CD4-positive, alpha-beta T cell treated with Interleukin-6 for 4 hours (primary cell): ENCODE measurements at places on chromosomes 7 and 10.
A peak's percentile ranks its signal among the peaks of the same experiment; 100 is the strongest.

DNA sequence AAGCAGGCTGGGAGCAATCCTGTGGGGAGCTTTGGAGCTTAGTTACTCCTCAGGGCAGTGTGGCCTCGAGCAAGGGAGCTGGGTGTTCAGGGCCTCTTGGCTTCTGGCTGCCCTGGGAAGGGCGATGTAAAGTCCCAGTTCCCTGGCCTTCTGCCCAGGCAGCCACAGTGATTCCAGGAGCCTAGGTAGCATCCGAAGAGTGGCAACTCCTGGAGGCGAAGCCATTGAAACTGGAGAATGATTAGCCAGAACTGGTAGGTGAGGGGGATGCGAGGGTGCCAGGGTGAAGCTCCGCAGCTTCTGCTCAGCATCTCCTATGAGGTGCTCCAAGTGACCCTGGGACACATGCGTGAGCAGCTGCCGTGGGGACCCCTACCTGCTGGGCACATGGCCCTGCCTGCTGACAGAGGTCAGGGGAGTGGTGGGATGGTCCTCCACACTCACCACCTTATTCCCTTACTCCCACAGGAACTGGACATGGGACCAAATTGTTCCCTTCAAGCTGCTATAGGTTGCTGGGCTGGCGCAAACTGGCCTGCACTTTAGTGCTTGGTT, 7.8 kb upstream of the GDF2 start:
- no peak for DNase-seq

- DNase-seq = no peak
These were observed 30.8 kb downstream of the GRID1 start for GRCh38 chr10:86335831-86336230.

DNA sequence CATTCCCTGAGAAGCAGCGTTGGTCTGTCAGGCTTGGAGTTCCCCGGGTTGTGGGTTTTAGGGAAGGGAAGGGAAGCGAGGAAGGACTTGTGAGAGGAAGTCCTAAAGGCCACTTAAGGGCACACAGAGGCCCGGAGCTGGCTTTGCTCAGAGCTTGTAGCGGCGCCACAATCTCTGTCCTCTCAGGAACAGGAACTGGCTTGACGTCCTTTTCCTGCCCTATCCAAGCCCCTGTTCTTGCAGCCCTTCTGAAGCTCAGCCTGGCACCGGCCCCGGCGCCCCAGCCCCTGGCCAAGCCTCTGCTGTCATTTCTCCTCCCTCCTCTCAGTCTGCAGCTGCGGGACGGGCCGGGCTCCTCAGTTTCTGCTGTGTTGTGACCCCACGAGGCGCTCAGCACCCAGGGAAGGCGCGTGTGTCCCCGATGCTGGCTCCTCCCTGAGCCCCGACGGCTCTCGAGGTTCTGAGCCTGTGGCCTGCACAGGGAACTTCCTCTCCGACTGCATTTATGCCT, at the start of gene GIMAP8:
GIMAP8 (plus strand) TSS at position 140 of the 511 bp plus-strand sequence. CDS start 16,069 bp downstream, outside the sequence.
- peak; percentile 82 for DNase-seq

DNA sequence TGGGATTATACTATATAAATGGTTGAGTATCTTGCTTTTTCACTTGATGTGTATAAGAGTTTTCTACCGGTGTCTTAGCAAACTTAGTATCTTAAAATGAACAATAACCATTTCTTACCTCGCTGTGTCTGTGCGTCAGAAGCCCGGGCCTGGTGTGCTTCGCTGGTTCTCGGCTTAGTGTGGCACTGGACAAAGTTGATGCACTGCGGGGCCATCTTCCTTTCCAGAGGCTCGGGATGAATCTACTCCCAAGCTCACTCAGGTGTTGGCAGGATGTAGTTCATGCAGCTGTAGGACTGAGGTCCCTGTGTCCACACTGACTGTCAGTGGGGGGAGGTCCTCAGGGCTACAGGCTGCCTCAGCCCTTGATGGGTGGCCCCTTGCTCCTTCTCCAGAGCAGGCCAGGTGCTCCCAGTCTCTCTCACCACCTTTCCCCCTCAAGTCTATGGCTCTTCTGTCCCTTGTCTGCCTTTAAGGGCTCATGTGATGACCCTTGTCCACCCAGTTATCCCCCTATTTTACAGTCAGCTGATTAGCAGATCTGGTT, 227.8 kb downstream of the GLRX3 start:
- DNase-seq = no peak

DNA sequence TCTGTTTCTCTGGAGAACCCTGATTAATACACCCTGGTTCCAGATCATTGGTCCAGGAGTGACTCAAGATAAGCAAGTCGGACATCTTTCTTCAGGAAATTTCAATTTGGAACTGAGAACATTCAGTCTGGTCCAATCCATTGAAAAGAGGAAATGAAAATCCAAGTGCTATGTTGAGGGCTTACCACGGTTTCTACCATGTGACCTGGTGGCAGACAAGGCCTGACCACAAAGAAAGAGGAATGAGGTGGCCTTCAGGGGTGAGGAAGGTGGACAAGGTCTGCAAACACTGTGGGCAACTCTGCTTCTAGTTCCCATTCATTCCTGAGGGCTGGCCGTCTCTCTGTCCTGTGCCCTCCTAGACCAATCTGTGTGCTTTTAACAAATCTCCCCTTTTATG, 149.2 kb upstream of the GHITM start:
- DNase-seq = no peak

DNA sequence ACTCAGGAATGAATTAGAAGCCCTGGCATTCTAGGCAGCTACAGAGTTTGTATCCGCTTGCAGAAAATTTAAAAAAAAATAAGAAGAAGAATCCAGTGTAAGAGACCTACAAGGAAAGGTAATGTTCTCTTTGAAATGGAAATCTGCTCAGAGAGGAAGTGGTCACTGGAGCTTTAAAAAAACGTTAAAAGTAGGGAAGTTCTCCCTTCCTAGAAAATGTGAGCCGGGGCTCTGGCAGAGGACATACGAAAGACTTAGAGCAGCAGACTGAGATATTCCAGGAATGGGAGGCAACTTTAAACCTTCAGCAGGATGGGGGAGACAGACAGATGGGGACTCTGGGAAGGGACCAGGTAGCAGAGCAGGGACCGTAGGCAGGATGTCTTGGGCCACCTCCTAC, 149.4 kb upstream of the NPS start:
- DNase-seq = no peak

GRCh38 chr7:104998040-104998752, 15.8 kb upstream of the KMT2E start:
- no peak for DNase-seq

- DNase-seq = no peak
These were observed 89.3 kb downstream of the NPY start for GRCh38 chr7:24372961-24373955.

DNA sequence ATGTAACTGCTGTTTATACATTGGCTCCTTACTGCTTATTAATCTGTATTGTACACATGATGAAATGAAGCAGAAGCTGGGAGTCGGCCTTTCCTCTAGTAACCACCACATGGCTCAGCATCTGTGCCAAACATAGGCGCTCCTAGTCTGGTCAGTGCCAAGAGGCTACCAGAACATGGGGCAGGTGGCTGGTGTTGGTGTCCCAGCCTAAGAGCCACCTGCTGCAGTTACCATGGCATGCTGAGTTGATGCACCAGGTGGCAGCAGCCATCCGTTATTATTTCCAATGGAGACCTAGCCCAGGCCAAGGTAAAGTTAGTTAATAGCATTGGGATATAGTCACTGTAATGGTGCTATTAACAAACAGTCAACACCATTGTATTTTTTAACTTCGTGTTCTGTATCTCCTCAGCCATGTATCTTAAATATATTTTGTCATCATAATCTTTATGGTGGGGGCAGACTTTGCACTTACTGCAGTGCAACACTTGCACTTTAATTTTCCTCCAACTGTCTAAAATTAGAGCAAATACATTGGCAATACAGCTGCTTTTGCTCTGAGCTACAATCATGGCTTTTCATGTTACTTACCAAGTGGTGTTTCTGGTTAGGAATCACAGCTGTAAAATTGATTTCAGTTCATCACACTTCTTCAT, 33.1 kb downstream of the HBP1 start:
- no peak for DNase-seq

GRCh38 chr10:125056161-125057132, 103.9 kb downstream of the CTBP2 start:
- no peak for DNase-seq

DNA sequence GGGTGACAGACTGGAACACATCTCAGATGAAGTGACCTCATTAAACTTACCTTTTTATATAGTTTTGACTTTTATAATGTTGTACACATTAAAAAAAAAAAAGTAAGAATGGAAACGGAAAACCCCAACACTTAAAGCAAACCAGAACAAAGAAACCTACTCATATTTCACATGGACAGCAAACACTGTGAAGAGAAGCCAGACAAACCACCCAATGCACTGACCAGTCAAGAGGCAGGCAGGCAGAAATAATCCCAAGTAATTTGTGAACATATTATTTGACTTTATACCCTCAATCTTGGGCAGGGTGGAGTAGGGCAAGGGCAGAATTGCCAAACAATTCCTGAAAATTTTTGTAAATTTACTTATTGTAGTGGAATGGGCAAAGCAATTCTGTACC, 39.8 kb downstream of the WAPL start:
- DNase-seq = no peak

DNA sequence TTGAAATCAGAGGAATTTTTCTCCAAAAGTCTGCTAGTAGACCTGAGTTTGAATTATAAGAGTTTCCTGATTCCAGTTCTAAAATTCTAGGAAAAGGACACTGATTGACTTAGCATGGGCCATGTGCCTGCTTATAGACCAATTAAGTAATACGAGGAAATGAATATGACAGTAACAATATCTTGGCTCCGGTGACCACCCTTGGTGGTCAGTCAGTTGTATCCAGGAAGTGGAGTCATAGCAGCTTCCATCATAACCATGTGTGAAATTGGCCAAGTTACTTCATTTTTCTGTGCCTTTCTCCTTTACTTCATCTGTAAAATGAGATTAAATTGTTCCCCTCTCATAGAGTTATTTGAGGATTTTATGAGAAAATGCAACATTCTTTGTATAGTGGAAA, 66.9 kb downstream of the MTPAP start:
- no peak for DNase-seq

DNA sequence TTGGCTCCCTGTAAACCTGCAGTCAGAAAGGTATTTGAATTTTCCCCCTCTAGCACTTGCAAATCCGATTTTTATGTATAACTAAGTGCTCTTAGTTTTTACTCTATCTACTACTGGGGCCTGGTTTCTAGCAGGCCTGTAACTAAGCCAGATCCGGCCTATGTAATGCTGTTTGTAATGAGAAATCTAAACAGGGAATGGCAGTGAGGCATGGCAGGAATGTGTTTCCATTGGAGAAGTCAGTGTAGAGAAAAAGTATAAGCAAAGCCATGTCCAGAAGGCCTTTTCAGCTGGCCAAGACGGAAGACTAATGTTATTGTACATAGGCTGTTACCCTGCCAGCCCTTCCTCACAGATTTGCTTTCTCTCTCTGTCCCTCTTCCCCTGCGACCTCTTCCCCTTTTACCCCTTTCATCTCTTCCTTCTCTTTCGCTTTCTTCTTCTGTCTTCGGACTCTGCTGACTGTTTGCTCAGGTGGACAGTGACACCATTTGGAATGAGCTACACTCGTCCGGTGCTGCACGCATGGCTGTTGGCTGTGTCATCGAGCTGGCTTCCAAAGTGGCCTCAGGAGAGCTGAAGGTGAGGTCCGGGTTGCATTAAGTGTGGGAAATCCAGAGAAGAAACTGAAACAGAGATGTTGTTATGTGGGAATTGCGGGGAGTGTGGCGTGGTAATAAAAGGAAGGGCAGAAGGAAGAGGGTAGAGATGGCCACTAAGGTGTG, 297.5 kb downstream of the HDAC9 start:
- no peak for DNase-seq

- no peak for DNase-seq
These were observed 1.7 kb downstream of the CDK6 start for GRCh38 chr7:92834507-92835260.

GRCh38 chr7:142629588-142630260, 119.5 kb upstream of the PRSS1 start:
- DNase-seq = no peak

GRCh38 chr10:102368077-102368476, 27.4 kb upstream of the NFKB2 start:
- DNase-seq = no peak

DNA sequence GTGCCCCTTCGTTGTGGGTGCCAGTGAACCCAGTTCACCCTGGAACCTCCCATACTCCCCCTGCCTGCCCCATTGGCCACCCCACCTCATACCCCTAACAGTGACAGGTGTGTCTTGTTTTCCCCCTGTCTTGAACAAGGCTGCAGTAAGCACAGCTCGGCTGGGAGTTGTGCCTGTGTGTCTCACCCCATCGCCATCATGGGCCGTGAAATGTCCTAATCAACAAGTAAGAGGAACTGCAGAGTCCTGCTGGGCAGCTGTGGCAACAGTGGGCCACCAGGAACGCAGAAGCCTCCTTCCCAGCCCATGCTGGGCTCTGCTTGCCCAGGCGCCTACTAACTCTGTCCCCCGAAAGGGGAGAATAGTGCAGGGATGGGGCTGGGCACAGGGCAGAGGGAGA, 91.6 kb downstream of the C10orf105 start:
- DNase-seq = no peak

- DNase-seq = peak; percentile 93
These were observed 1.6 kb downstream of the ZNF467 start for GRCh38 chr7:149771720-149772240.

- DNase-seq = no peak
These were observed 55.3 kb upstream of the GTF2IRD1 start for GRCh38 chr7:74398426-74398825.

GRCh38 chr10:4337563-4337962, 488.4 kb upstream of the AKR1E2 start:
- DNase-seq = no peak

DNA sequence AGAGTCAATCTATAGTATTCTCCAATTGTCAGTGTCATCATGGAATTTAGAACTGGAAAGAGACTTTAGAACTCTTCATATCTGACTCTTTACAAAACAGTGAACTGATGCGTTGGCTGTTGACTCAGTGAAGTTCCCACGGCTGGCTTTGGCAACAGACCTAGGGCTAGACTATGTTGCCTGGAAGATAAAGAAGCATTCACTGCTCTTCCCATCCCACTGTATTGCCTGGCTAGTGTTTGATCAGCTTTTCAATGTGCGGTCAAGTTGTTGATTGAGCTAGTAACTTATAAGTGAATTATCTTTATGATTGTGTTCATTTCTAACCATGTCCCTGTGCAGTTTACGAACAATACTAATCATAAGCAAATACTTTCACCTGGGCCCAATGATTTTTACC, 365.7 kb upstream of the LRGUK start:
- no peak for DNase-seq

- DNase-seq = no peak
These were observed 209.5 kb downstream of the HERPUD2 start for GRCh38 chr7:35485436-35485835.

DNA sequence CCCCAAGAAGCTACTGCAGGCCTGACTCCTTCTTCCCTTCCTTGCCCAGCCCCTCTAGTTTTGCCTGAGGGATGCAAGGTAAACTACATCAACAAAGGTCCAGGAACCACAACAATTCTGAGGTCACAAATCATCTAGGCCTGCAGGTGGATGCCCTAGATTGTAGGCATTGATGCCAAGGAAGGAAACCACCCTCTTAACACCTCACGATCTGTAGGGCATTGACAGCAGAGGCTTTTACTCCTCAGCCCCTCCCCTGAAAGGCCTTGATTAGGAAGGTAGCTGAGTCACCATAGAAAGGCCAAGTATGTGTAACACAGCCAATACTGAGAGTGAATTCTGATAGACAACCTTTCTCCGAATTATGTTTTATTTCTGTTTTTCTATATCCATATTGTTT, 46.7 kb upstream of the FAM3C start:
- DNase-seq = peak; percentile 38
